ENCODE measurements at places on chromosomes 5 and 9.

DNA sequence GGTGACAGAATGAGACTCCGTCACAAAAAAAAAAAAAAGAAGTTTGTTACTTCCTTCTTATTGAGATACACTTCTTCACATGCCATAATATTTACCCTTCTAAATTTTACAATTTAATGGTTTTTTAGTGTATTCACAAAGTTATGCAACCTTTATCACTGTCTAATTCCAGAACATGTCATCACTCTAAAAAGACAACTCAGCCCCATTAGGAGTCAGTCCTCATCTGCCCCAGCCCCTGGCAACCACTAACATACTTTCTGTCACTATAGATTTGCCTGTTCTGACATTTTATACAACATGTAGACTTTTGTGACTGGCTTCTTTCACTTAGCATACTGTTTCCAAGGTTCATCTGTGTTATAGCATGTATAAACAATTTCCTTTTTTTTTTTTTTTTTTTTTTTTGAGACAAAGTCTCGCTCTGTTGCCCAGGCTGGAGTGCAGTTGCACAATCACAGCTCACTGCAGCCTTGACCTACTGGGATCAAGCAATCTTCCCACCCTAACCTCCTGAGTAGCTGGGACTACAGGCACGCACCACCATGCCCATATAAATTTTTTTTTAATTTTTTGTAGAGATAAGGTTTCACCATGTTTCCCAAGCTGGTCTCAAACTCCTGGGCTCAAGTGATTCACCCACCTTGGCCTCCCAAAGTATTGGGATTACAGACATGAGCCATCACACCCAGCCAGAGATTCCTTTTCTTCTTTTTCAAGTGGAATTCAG is 18.0 kb downstream of the AQP3 start:
- no peak for DNase-seq

DNA sequence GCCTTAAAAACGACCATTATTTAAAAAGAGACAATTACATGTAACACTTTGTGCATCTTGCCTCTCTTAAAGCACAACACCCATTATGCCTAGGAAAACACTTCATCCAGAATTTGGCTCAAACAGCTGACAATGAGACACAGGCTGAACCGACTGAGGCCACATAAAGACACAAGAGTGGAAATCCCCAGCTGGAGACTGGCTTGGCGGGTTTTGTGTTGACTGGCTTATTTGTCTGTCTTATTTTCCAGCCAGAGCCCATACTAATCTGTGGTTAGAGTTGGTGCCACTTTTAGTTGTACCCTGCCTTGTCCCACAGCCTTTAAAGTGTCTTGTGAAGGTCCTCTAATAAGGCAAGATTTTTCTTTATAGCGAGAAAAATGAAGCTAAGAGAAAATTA is 21.2 kb downstream of the TRIM14 start:
- no peak for DNase-seq

DNA sequence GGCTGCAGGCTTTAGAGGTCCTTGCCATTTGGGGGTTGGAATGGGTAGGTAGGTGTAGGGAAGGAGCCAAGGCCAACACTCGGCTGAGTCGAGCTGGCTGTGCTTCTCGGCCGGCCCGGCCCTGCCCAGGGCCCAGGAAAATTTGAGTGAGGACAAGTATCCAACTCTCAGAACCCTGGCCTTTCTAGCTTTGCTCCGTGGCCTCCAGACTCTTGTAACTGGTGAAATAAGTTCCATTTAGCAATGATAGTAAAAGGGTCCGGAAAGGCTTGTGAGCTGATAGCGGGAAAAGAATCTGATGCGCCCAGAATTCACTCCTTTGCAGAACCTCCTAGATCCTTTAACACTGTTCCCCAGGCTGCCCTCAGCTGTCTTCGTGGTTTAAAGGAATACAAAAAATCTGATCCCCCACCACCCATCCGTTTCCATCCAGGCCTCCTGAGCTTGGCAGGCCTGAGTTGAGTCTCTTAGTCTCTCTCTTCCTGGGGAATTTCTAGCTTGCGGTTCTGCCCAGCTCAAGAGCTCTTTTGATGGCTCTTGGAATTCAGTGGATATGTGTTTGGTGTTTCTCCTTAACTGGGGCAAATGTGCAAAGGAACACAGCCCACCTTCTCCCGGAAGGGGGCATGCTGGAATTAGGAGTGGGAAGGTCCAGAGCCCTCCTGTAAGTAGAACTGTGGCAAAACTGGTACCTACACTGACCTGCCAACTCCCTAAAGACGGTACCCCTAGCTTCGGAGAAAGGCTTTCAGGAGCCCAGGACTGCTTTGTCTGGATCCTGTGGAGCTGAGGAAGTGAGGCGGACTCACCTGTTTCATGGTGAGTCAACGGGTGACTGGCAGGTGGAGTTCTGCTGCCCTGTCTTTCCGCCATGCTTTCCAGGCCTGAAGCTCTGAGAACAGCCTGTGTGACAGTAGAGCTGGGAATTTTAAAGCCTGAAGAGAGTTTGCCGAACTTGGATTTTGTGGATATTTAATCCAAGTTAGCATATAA is 1.7 kb downstream of the DMRT3 start:
- DNase-seq, result no peak

DNA sequence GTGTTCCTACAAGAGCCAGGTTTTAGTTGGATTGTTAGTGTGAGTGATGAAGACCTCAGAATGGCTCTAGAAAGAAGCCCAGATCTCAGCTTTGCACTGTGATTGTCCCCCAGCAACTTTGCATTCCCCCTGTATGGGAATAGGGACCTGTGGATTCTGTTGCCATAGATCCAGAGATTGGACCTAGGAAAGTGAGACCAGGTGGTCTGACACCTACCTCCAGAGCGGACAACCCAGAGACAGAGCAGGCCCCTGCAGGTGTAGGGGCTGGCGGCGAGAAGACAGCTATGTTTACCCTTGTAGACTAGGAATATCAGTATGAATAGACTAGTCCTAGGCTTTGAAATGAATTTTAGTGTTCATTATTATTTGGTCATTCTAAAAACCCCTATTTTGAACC is 53.6 kb downstream of the IRF1 start:
- no peak for DNase-seq

DNA sequence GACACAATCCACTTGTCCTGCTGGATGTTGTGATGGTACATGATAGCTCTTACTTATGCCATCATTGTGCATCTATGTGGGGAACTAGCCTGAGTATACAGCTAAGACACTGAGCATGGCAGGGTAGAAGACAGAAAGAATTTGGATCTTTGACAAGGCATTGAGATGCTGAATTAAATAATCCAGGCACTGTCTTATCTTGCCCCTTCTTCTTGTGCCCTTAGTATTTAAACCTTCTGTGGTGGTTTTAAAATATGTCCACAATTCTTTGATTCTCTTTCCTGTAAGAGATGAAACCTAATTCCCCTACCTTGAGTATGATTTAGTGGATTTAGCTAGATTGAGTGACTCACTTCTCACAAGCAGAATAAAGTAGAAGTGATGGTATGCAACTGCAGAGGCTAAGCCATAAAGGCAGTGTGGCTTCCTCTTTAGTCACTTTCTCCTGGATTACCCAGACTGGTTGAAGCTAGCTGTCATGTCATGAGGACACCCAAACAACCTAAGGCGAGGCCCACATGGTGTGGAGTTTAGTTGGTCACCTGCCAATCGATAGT is 174.0 kb upstream of the NREP start:
- no peak for DNase-seq

DNA sequence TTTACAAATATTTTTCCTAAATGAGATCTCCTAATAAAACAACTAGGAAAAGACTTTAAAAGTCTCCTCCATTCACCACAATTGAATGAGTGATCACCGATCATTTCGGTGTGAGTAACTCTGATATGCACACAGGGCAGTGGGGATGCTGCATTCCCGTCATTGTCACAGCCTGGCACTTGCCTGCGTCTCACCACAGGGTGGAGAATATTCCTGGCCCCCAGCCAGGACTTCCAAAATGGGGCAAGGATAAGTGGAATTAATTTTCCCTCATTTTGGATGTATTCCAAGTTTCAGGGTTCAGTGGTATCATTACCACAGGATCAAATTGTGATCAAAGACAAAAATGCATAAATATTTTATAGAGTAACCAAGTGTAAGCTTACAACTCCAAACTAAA is 107.1 kb downstream of the CTNND2 start:
- no peak for DNase-seq

DNA sequence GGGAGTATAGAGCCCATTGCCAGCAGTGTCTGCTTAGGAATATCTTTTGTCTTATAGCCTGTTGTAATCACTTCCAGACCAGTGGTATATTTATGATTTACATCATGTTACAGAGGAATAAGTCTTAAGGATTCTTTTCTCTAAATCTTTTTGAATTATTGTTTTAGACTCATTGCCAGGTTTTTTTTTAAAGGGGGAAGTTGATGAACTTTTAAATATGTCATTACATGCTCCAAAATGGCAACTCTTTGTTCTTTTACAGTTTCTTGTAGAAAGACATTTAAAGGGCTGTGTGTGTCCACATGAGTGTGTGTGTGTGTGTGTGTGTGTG is 59.4 kb upstream of the NFIB start:
- no peak for DNase-seq

DNA sequence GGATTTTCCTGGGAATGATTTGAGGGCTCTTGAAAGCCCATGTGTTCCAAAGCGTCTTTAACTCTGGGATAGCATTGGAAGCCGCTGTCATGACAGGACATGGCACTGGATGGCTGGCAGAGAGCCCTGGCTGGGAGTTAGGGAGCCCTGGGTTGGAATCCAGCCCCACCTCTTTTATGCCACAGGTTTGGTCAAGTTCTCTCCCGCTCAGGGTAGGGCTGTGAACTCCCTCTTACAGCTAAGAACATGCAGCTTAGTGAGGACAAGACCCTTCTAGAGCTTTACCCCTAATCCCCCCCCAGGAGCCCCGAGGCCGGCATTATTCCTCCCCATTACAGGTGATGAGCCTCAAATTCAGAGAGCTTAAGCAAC is 37.2 kb downstream of the OLFML2A start:
- DNase-seq, result no peak

- no peak for DNase-seq
Observed at GRCh38 chr5:58317808-58318207, 142.1 kb downstream of the PLK2 start.

GRCh38 chr9:22105005-22105722 is 96.1 kb upstream of the CDKN2B start:
- no peak for DNase-seq

GRCh38 chr9:107219486-107220077 is 63.5 kb upstream of the RAD23B start:
- no peak for DNase-seq

DNA sequence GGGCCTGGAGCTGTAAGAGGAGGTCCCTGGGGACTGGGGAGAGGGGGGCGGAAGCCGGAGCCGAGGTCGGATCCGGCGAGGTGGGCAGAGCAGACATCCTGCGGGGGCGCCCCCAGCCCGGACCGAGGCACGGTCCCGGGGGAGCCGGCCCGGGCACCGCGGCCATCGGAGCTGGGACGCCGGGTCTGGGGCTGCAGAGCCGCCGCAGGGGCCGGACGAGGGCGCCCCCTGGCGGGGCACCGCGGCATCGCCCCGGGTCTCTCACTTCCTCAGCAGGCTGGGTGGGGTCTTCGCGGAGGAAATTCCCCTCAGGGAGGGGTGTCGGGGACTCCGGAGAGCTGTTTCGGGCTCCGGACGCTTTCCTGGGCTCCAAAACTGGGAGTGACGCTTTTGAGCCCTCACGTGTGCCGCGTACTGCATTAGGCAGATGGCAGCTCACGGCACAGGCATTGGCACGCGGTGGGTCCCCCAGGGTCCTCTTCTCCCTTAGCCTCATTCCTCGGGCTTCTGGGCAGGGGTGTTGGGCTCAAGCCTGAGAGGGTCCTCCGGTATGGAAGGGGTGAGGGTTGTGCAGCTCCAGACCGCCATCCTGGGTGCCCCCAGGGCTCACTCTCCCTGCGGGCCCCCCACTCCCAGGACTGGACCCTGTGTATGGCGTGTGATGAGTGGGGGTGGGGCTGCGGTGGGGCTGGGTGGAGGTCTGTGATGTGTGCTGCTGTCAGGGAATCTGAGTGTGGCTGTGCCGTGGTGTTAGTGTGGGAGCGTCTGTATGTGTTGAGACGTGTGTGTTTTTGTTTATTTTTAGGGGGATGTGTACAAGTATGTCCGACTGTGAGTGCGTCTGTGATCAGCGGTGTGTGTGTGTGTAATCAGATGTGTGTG is 29.6 kb downstream of the LHX2 start:
- DNase-seq, result peak; percentile 41

DNA sequence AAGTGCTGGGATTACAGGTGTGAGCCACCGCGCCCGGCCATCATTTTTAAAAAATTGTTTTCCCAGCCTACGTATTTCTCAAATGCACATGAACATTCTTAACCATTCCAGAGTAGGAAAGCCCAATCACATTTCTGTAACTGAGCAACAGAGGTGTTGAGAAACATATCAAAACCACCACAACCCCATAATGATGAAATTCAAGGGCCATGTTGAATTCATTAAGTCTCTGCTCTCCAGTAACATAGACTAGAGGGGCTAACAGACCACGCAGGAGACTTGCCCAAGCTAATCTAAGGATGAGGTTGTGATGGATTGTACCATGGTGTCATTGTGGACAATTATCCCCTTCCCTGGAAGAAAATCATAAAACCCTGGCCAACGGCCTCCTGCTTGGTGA is 52.9 kb downstream of the MYO10 start:
- no peak for DNase-seq

GRCh38 chr5:51389577-51390463 is 6.6 kb downstream of the ISL1 start:
- DNase-seq, result no peak

- DNase-seq, result no peak
Observed at GRCh38 chr5:163497315-163497714, 8.1 kb upstream of the MAT2B start.

GRCh38 chr9:78756813-78757510 is 460.0 kb downstream of the PSAT1 start:
- no peak for DNase-seq

DNA sequence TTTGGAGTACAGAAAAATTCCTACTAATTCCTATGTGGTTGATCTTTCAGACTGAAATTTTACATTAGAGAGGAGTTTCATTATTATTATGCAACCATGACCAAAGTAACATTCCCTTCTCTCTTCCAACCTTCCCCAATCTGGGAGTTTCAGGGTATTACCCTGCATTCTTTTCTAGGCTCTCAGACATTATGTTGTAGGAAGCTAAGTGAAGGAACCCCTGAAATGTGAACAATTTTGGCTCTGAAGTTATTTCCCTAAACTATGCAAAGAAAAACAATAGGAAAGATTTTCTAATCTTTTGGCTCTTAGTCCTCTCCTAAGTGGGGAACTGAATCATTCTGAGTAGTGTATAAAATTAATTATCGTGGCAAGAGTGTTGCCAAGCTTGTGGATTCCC is 63.3 kb upstream of the ZFAND5 start:
- DNase-seq, result no peak

DNA sequence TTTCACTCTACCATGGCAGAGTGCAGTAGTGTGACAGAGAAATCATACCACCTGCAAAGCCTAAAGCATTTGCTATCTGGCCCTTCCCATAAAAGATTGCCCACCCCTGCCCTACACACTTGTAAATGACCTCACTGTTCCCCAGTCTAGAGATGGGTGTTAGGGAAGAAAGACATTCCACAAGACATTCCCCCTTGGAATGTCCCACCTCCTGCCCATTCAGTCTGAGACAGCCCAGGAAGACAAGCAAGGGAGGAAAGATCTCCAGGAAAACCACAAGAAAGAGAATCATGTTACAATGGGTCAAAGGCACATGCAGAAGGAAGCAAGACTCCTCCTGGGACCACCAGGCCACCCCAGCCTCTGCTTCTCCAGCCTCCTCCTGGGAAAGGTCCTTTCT is 230.0 kb downstream of the AGTPBP1 start:
- no peak for DNase-seq

GRCh38 chr9:126532019-126532462 is 81.7 kb upstream of the LMX1B start:
- no peak for DNase-seq

GRCh38 chr5:55160493-55161209 is 680 bp downstream of the GPX8 start:
- DNase-seq, result no peak

Data from activated CD8-positive, alpha-beta memory T cell treated with anti-CD3 and anti-CD28 coated beads, Interleukin-2, amount 50 U/mL, for 4 hours (primary cell).